ENCODE measurements at places on chromosomes 2 and 18.

DNA sequence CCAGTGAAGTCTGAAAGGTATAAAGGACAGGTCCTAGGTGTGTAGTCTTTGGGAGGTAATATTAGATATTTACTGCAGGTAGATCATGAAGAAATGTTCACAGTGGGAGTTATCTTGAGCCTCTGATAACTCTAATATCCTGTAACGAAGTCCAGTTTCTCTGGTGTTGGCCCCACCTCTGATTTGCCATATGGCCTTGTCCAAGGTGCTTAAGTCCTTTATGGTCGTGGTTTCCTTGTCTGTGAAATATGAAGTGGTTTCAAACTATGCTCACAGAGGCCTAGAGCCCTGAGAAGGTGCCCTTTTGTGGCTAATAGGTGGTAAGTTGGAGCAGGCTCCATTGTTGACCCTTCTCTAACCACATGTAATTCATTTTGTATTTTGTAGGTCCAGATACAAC lies 190.7 kb downstream of the ICOS start:
- DNase-seq = no peak

DNA sequence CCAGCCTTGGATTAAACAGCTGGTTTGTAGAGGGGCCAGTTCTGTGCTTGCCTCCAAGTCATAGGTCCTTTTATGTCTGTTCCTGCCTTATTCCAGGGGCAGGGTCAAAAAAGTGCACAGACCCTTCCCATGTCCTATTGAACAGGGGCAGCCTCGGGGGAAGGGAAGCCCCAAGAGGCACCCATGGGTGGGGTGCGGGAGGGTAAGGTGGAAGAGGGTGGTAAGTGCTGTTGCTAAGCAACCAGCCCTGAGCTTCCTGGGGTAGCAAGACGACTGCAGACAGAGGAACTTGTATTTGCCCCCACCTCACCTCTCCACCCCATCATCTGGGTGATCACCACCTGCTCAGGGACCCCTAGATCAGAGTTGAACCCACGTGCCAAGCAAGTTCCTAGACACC lies 7.7 kb downstream of the DNMT3A start:
- DNase-seq = no peak

DNA sequence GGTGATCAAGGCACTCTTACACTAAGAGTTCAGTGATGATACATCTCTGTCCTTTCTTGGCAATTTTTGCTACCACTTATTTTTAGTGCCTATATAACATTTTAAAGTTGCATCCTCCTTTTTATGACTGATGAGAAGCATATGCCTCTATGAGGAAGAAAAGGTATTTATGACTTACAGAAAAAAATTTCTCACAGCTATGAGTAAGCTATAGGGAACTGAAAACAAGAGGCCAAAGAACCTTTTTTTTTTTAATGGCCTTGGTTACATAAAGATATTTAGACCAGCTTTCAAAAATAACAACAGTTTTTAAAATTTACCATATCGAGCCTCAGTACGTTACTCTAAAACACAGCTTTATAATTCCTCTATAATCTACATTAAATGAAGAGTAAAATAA lies 21.3 kb downstream of the MBD5 start:
- no peak for DNase-seq

GRCh38 chr2:127121776-127122176 lies 14.8 kb upstream of the BIN1 start:
- no peak for DNase-seq

DNA sequence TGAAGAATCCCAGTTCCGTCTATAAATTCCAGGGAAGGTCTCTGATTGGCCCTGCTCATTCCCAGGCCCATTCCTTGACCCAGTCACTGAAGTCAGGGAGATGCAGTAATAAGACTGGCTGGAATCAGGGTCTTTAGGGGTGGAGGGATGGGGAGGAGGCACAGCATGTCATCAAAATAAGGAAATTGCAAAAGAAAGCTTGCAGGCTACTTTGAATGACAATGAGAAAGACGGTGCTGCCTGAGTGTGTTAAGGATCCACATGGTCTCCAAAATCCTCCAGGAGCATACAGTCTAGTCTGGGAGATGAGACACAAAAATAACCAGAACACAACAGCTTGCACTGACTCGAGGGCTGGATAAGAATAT lies 2.0 kb upstream of the DES start:
- no peak for DNase-seq
